ENCODE measurements at places on chromosomes 3 and 15.

DNA sequence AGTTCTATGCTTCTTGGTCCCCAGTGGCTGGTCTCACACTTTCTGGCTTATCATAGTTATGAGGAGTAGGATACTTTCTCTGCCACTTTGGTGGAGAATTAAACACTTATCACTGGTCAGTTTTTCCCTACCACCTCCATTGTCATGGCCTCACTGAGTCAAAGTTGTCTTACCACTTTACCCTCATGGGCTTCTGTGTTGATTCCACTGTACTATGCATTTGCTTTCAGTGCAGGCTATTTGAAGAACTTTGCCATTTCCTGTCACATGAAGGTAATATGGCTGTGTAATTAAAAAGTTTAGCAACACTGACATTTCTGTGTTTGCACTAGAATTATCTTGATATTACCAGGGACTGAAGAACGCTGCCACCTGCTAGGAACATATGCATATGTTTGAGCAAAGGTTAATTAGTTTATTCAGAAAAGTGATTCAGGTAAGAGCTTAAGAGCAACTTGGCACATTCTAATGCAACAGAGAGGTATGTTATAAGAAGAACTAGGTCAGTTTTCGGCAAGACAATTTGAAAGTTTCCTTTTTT, 377.3 kb downstream of the PDCD6IP start:
- no peak for DNase-seq

DNA sequence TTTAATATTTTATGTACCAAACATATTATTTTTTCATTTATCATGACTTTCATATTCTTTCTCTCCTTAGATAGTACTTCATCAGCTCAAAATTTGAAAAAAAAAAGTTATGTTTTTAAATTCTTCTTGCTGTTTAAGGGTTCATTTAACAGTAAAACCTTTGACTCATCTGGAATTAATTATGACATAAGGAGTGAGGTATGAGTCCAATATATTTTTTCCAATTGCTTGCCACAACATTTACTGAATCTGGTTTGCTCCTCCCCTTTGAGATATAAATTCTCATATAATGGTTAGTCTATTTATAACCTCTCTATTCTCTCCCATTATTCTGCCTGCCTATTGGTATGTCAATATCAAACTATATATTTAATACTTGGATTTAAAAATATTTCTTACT, 387.8 kb downstream of the TUSC7 start:
- no peak for DNase-seq

- no peak for DNase-seq
These were observed 299.8 kb upstream of the GOLIM4 start for GRCh38 chr3:168395551-168395950.

GRCh38 chr3:186224041-186224610, 115.2 kb upstream of the ETV5 start:
- no peak for DNase-seq

- DNase-seq = no peak
These were observed 5.4 kb downstream of the BTBD1 start for GRCh38 chr15:83061680-83062079.

DNA sequence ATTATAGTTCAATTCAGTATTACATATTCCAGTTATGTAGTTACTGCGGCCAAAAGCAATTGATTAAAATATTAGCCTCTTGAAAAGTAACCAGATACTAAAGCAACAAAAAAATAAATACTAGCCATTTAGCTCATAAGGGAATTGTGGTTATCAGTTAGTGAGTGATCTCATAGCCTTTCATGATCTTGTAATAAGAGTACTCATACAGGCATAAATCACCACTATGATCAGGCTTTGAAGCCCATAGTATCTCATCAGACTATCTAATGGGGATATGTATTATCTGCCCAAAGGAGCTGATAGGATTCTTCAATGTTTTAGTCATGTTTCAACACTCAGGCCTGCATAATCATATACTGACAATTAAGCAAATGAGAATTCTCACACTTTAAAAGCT, 184.1 kb upstream of the CCDC54 start:
- DNase-seq = no peak
